ENCODE measurements at places on chromosomes 3 and 15.
A peak's percentile ranks its signal among the peaks of the same experiment; 100 is the strongest.

DNA sequence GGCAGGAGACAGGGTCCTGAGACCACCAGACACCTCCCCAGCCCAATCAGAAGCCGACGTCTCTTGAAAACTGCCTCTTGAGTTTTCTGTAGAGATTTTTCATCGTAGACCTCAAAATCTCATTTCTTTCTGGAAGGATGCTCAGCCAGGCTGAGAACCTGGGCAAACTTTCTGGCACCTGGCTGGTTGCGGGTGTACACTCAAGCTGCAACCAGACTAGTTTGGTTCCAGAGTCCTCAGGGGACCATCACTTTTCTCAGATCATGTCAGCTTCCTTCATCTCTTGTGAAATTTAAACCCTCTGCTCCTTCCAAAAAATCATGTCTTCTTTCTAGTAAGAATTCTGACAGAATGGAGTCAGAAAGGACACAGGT lies 45.1 kb downstream of the CMTM7 start:
- H3K27ac ChIP-seq: no peak overlapping the region
- no peak overlapping the region for H3K4me3 ChIP-seq
- peaks cover under 1% of the 10 kb centered on the region for H3K36me3 ChIP-seq
- DNase-seq: no peak
- peaks cover 17% of the 10 kb centered on the region for H3K4me1 ChIP-seq

- H3K27me3 ChIP-seq: no peaks in the 10 kb centered on the region
- H3K36me3 ChIP-seq: no peaks in the 10 kb centered on the region
- H3K4me3 ChIP-seq: no peak overlapping the region
- no peak overlapping the region for H3K27ac ChIP-seq
- peaks cover 3% of the 10 kb centered on the region for H3K4me1 ChIP-seq
- no peak for DNase-seq
These were observed 86.7 kb upstream of the LIMD1 start for GRCh38 chr3:45507820-45508317.

DNA sequence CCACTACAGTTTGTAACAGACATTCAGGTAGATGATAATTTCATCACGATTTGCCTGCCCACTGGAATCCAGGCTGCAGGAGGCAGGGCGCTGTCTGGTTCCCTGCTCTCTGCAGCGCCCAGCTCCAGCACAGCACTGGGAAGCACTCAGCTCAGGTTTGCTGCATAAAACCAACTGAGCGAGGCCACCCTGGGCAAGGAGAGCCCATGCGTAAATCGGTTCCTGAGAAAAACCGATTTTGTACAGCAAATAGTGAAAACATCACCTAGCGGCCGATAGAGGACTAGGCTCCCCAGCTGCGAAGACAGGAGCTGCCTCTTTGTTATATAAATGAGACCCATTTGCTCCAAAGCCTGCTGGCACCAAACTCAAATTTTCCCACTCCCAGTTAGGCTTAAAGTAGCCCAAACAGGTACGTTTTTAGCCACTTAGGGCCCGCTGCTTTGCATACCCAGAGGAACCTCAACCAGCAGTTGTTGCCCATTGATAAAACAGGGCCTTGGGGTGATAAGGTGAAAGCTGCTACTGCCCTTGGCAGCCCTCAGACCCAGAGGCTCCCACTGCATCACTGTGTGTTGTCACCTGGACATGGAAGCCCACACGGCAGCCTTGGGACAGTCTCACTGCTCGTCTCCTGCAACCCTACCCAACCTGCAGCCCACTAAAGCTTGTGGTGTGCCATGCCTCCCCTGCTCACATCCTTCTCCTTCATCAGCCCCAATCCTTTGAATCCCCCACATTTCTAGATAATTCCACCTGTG lies 47.5 kb downstream of the ALDH1L1 start:
- H3K4me3 ChIP-seq: no peak overlapping the region
- H3K4me1 ChIP-seq: no peaks in the 10 kb centered on the region
- peak; percentile 51 for DNase-seq
- H3K27ac ChIP-seq: no peak overlapping the region
- H3K36me3 ChIP-seq: no peaks in the 10 kb centered on the region
- peaks cover 17% of the 10 kb centered on the region for H3K27me3 ChIP-seq

- H3K4me1 ChIP-seq: no peaks in the 10 kb centered on the region
- H3K27ac ChIP-seq: no peak overlapping the region
- no peaks in the 10 kb centered on the region for H3K36me3 ChIP-seq
- H3K27me3 ChIP-seq: no peaks in the 10 kb centered on the region
These were observed 359.6 kb downstream of the NTRK3 start for GRCh38 chr15:87896936-87897335.

GRCh38 chr3:114567771-114568170 lies 273.9 kb downstream of the TIGIT start:
- H3K27me3 ChIP-seq: no peaks in the 10 kb centered on the region
- DNase-seq: no peak
- H3K4me3 ChIP-seq: no peak overlapping the region
- H3K27ac ChIP-seq: no peak overlapping the region
- peaks cover 48% of the 10 kb centered on the region for H3K4me1 ChIP-seq

GRCh38 chr3:38362825-38363224 lies 16.2 kb downstream of the XYLB start:
- peaks cover 15% of the 10 kb centered on the region for H3K36me3 ChIP-seq
- H3K4me1 ChIP-seq: no peaks in the 10 kb centered on the region
- H3K27ac ChIP-seq: no peak overlapping the region
- no peak for DNase-seq
- H3K4me3 ChIP-seq: no peak overlapping the region

DNA sequence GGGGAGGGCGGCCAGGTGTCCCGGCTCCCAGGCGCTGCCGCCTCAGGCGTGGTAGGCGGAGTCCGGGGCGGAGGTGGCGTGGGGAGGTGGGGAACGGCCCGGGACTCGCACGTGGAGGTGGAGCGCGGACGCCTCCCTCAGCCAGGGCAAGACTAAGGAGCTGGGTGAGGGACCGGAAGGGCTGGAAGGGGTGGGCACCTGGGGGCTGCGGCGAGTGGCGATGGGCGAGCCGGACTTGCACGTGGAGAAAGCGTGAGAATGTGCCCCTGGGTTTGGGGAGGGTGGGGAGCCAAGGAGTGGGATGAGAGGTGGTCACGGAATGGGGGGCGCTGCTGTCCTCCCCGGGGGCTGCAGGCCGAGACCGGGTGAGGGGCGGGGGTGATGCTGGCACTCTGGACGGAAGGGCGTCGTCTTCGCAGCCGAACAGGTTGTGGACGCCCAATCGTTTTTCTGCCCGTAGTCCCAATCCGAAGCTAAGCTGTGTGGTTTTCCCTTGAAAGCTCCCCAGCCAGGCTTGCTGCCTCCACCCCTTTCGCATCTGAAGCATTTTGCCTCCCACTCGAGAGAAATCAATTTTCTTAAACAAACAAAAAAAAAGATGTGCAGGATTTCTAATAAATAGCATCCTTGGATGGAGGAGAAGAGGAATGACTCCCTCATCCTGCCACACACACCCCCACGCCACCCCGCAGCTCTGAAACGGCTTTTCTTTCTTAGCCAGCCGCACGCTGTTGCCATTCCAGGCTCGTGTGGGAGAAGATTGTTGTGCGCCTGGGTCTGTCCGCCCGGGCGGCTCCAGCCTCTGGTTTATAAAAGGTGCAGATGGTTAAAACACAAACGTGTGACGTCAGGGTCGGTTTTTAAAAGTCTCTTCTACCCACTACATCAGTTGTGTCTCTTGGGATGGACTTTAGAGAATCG lies 62.5 kb upstream of the ANKRD28 start:
- H3K4me3 ChIP-seq: peak overlapping the region; percentile 82
- peaks cover 5% of the 10 kb centered on the region for H3K36me3 ChIP-seq
- peak overlapping the region; percentile 63 for H3K27ac ChIP-seq
- DNase-seq: no peak

- DNase-seq: no peak
- H3K27me3 ChIP-seq: no peaks in the 10 kb centered on the region
- H3K36me3 ChIP-seq: peaks cover 5% of the 10 kb centered on the region
- H3K4me3 ChIP-seq: no peak overlapping the region
These were observed 9.3 kb downstream of the PARL start for GRCh38 chr3:183875411-183875810.

GRCh38 chr3:148791920-148792319 lies 35.7 kb upstream of the CPB1 start:
- H3K4me3 ChIP-seq: no peak overlapping the region
- peaks cover 27% of the 10 kb centered on the region for H3K4me1 ChIP-seq
- H3K27me3 ChIP-seq: no peaks in the 10 kb centered on the region
- no peak for DNase-seq
- no peak overlapping the region for H3K27ac ChIP-seq
- H3K36me3 ChIP-seq: no peaks in the 10 kb centered on the region

- no peak overlapping the region for H3K27ac ChIP-seq
- H3K4me1 ChIP-seq: no peaks in the 10 kb centered on the region
- no peaks in the 10 kb centered on the region for H3K27me3 ChIP-seq
- DNase-seq: no peak
These were observed 143.1 kb downstream of the CDIN1 start for GRCh38 chr15:36722555-36722954.

DNA sequence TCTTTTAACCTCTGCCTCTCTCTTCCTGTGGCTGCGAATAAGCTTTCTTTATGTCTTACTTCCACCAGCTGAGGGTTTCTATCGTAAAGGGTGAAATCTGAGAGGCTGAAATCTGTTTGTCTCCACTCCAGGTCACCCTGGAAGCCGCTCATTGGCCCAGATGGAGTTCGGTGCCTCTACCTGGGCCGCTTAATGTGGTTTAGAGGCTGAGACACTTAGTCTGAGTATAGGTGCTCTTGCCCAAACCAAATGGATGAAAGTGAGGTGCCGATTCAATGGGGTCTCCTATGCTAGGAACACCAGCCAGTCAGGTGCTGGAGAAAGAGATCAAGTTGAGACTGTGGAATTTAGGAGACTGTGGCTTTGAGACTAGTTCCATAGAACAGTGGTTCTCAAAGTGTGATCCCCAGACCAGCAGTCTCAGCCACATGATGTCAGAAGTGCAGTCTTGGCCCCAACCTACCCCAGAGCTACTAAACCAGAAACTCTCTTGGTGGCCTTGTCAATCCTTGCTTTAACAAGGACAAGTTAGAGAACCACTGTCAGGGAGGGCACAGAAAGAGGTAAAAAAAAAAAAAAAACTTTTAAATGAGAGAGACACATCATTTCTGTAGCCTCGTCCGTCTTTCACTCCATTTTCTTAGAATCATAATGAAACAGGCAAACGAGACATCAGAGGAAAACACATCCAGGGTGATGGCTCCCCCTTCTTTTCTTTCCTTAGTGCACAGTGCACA lies 54.9 kb upstream of the CCR2 start:
- DNase-seq: no peak
- H3K4me3 ChIP-seq: no peak overlapping the region
- no peak overlapping the region for H3K27ac ChIP-seq
- H3K4me1 ChIP-seq: no peaks in the 10 kb centered on the region

- H3K27ac ChIP-seq: peak overlapping the region; percentile 70
- H3K27me3 ChIP-seq: no peaks in the 10 kb centered on the region
- peaks cover 3% of the 10 kb centered on the region for H3K36me3 ChIP-seq
- H3K4me3 ChIP-seq: no peak overlapping the region
- no peak for DNase-seq
- H3K4me1 ChIP-seq: peaks cover 59% of the 10 kb centered on the region
These were observed 59.6 kb downstream of the MGLL start for GRCh38 chr3:127762787-127763105.

DNA sequence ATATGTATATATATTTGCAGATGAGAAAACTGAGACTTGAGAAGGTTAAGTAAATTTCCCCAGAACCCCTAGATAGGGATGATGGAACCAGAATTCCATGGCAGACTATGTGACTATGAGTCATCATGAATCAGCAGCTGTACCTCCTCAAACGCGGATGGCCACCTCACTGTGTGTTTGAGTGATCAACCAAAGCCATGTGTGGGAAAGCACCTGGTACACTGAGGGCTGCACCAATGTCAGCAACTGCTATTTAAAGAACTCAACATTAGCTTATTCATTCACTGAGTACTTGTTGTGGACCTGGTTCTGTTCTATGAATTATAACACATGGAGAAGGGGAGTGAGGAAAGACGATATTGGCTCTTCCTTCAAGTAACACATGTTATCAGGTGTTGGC lies 377.0 kb downstream of the GAP43 start:
- peaks cover 49% of the 10 kb centered on the region for H3K4me1 ChIP-seq
- no peaks in the 10 kb centered on the region for H3K36me3 ChIP-seq
- H3K27ac ChIP-seq: peak overlapping the region; percentile 88
- H3K27me3 ChIP-seq: no peaks in the 10 kb centered on the region
- no peak overlapping the region for H3K4me3 ChIP-seq

DNA sequence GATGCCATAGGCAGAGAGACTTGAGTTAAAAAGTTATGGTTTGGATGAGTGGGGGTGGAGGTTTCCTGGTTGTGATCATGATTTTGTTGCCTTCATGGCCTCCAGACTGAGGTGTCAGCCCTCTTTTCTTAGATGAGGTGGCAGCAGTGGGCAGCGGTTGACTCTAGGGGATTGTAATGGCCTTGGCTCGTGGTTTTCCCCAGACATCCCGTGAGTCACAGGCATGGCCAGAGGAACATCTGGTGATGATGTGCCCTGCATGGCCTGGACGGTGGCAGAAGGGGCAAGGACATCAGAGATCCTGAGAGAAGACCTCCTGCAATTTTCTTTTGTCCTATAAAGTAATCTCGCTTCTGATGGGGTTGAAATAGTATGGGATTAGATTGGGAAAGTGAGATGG lies 12.4 kb downstream of the RETNLB start:
- H3K36me3 ChIP-seq: no peaks in the 10 kb centered on the region
- no peaks in the 10 kb centered on the region for H3K27me3 ChIP-seq
- H3K4me1 ChIP-seq: no peaks in the 10 kb centered on the region

GRCh38 chr3:32290619-32291018 lies 52.1 kb downstream of the CMTM8 start:
- H3K27me3 ChIP-seq: no peaks in the 10 kb centered on the region
- H3K4me3 ChIP-seq: no peak overlapping the region
- no peak for DNase-seq
- no peaks in the 10 kb centered on the region for H3K4me1 ChIP-seq

GRCh38 chr15:34436126-34436955 lies 1.3 kb downstream of the GOLGA8A start:
- H3K4me1 ChIP-seq: peaks cover 20% of the 10 kb centered on the region
- H3K27ac ChIP-seq: peak overlapping the region; percentile 41

- DNase-seq: no peak
- H3K27me3 ChIP-seq: peaks cover 12% of the 10 kb centered on the region
- peaks cover 6% of the 10 kb centered on the region for H3K4me1 ChIP-seq
These were observed 35.9 kb downstream of the CCK start for GRCh38 chr3:42229942-42230688.

GRCh38 chr3:37725842-37726241 lies 135.8 kb upstream of the CTDSPL start:
- H3K27ac ChIP-seq: no peak overlapping the region
- peaks cover 9% of the 10 kb centered on the region for H3K27me3 ChIP-seq

DNA sequence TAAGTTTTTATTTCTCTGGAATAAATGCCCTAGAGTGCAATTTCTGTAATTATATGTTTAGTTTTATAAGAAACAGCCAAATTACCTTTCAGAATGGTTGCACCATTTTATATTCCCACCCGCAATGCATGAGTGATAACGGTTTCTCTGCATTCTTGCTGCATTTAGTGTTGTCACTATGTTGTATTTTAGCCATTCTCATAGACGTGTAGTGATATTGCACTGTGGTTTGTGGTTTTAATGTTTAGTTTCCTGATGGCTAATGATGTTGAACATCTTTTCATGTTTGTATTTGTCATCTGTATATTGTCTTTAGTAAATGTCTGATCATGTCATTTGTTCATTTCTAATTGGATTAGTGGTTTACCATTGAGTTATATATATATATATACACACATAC lies 73.0 kb upstream of the GOLIM4 start:
- DNase-seq: no peak
- H3K4me1 ChIP-seq: peaks cover 3% of the 10 kb centered on the region
- H3K36me3 ChIP-seq: no peaks in the 10 kb centered on the region
- no peak overlapping the region for H3K27ac ChIP-seq

- H3K4me1 ChIP-seq: no peaks in the 10 kb centered on the region
- no peaks in the 10 kb centered on the region for H3K36me3 ChIP-seq
- H3K27me3 ChIP-seq: peaks cover 3% of the 10 kb centered on the region
- H3K27ac ChIP-seq: no peak overlapping the region
- DNase-seq: no peak
- no peak overlapping the region for H3K4me3 ChIP-seq
These were observed 252.3 kb upstream of the ARRDC4 start for GRCh38 chr15:97708252-97708651.

Data from chondrocyte (in vitro differentiated cells).